ENCODE measurements at places on chromosomes 1 and 21.

DNA sequence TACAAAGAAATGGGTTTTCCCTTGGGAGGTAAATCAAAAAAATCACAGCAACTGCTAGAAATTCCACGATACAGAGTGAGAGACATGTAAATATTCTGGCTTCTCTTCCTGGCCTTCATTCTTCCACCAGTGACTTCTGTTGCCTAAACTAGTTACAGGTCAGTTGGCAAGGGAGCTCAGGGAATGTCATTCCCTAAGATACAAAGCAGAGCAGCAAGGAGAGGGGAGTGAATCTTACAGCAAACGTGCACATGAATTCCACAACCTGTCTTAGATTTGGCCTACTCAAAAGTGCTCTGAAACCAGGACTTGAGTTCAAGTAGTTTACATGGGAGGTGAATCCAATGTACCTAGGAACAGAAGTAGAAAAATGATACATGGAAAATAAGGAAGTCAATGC, 445.3 kb upstream of the LRRC7 start:
- DNase-seq = no peak

DNA sequence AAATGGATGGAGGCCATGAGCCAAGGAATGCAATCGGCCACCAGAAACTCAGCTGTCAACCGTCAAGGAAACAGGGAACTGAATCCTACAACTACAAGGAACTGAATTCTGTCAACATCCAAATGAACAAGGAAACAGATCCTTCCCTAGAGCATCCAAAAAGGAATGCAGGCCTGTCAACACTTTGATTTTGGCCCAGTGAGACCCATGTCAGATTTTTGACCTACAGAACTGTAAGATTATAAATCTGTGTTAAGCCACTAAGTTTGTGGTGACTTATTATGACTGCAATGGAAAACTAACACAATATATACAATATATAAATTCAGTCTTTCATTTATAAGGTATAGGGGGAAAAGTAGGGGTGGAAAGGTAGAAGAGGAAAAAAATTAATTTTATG, 55.3 kb downstream of the SHCBP1L start:
- no peak for DNase-seq

DNA sequence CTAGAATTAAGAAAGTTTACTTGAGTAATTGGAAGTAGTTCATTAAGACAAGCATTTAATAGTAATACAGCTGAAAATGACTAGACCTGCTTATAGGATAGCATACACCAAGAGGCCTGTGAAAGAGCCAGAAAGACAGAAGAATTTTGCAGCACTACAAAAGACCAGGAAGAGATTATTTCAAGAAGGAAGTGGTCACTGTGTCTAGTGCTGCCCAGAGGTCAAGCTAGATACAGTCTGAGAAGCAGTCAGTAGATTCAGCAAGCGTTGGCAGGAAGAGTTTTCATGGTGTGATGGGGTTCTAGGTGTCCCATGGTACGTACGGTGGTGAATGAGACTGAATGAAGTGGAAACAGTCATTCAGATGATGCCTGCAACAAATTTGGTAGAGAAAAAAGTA, 31.5 kb downstream of the RGS8 start:
- DNase-seq = no peak

GRCh38 chr1:111990026-111990877, 784 bp upstream of the KCND3 start:
- no peak for DNase-seq

DNA sequence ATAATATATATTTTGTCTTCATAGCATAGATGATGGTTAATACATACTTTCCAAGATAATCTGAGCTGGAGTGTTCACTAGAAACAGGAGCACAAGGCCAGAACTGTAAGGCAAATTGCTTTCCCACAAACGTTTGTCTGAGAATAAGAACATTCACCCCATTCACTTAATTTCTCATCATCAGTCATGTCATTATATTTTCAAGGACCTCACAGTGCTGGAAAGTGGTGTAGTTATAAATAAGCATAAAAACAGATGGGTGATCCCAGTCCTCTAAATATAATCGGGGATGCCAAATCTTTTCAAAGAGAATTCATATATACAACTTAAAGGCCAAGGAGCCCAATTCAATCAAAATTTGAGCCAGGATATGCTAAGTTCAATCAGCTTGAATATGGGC, 8.4 kb downstream of the PRRX1 start:
- DNase-seq = no peak
